Brain pericyte (primary cell): ENCODE measurements at places on chromosomes 7 and 10.

DNA sequence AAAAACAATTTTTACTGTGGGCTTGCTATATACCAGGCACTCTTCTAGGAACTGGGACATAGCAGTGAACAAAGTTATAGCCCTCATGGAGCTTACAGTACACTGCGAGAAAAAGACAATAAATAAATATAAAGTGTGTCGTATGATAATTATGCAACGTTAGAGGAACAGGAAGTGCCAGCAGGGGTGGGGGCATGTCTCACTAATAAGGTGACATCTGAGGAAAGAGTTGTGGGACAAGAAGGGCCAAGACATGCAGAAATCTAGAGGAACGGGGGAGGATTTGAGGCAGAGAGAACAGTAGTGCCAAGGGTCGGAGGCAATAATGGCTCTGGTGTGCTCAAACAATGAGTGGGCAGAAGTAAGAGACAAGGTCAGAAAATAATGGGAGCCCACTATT lies 52.8 kb downstream of the LMBR1 start:
- no peak for DNase-seq

DNA sequence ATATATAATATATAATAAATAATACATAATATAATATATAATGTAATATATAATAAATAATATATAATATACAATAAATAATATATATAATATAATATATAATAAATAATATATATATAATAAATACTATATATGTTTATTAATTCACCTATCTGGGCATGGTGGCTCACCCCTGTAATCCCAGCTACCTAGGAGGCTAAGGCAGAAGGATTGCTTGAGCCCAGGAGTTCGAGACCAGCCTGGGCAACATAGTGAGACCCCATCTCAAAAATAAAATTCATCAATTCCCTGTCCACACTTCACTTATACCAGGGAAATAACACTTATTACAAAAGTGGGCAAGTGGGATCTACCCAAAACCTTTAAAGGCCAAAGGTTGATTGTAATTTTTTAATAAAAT lies 281.1 kb downstream of the PRPF18 start:
- no peak for DNase-seq

DNA sequence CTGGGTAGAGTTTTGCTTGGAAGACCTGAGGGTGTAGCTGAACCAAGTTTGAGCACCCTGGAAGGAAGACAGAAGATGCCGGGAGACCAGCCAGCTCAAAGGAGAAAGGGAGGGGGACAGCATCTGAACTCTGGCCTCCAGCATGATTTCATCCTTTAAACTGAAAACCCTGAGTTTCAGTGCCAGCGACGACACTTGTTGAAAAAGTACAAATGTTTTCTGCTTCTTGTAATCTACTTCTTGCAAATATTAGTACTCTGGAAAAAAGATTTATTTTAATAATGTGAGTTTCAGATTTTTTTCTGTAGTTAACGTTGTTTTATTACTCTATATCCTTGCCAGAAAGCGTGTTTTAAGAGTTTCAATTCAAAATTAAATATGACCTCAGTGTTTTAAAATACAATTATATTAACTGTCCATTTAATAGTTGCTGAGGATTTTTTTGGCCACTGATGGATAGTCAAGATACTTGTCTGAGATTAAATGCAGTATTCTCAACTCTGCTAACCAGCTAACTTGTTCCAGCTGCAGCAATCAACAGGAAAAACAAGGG lies 227.7 kb downstream of the MGMT start:
- DNase-seq: no peak

DNA sequence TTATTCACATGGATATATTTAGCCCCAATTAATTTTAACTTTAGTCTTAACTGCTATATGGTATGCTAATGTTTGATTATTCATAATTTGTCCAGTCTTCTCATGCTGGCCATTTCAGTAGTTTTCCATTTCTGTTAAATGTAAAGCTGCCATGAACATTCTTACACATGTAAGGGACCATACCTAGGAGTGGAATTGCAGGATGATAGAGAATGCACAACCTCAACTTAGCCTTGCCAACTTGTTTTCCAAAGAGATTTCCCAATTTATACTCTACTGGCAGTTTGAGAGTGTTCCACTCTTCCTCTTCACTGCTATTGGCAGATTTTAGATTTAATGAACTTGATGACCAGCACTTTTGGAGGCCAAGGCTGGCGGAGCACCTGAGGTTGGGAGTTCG lies 68.2 kb downstream of the FANK1 start:
- DNase-seq: no peak

DNA sequence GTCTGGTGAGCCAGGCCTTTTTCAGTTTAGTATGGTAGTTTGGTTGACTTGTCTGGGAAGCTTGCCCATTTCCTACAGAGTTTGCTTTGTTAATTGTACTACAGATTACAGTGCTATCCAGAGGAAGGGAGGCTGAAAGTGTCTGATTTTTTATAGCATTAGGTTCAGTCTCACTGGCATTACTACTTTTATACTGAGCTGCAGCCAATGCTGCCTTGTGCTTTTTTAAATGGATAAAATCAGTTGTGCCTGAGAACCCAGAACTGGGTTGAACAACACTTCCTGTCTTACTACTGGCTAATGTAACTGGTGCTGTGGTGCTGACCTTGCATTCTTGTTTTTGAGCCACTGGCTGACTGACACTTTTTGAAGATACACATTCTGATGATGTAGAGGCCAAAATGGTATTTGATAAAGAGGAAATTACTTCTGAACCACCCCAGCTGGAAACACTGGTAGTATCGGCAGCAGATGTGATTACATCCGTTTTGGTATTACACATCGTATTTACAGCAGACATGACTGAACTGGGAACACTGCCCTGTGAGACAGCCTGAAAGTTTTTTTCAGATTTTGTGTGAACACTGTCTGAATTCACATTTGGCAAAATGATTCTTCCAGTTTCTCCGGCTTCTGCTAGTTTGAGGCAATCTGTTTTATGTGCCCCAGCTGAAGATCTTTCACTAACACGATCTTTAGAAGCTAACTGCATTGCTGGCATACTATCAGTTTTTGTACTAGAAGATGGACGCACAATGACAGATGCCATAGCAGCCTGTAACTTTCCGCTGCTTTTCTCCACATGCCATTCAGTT lies 74.1 kb downstream of the NRBF2 start:
- DNase-seq: no peak

DNA sequence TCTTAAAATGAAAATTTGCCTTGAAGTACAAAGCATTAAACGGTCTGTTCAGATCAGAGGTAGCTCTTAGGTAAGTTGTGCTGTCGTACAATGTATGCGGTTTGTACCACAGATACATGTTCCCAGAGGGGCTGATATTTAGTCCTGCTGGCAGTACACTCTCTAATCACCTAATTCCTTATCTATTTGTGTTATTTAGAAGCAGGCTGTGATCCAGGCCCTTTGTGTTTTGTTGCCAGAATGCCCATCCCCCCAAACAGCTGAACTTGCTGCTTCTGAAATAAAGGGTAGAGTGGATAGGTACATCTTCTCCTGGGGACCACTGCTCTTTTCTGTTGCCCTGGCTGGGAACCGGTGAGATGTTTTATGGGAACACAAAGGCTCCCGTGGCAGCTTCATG lies 84.5 kb downstream of the SND1 start:
- no peak for DNase-seq
